ENCODE measurements at places on chromosomes 2 and 18.
A peak's percentile ranks its signal among the peaks of the same experiment; 100 is the strongest.

GRCh38 chr2:241121008-241121407 is 18.9 kb upstream of the MTERF4 start:
- DNase-seq: no peak

DNA sequence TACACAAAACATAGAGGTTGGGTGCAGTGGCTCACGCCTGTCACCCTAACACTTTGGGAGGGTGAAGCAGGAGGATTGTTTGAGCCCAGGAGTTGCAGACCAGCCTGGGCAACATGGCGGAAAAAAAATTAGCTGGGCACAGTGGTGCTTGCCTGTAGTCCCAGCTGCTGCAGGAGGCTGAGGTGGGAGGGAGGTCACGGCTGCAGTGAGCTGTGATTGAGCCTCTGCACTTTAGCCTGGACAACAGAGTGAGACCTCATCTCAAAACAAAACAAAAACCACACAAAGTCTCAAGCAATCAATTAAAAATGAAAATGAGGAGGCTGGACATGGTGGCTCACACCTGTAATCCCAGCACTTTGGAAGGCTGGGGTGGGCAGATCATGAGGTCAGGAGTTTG is 4.9 kb downstream of the NOP58 start:
- DNase-seq: no peak

DNA sequence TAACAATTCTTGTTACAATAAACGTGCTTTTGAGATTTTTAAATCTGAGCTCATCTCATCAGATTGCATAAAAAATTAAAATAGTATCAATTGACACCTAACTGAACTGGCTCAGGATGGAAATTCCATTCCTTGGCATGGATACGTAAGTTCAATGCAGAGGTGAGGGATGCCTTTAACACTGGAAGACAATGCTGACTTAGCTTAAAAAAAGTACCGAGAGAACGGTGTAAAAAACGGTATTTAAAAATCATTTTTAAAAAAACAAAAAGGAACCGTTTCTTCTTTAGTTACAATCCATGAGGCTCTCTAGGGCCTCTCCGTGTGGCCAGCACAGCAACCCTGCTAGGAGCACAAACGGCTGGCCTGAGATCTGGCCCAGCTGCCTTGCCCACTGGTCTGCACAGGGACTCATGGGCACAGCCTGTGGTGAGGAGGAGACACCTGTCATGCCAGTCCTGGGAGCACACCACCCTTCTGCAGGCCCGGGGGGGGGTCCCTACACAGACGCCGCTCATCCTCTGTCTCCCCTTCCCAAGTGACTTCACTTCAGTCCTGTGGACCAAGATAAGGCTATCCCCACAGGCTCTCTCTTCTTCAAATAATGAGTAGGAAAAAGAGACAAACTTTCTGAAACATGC is 45.2 kb downstream of the FAM168B start:
- DNase-seq: no peak

- DNase-seq: no peak
These were observed 17.4 kb downstream of the STK25 start for GRCh38 chr2:241490825-241491506.

GRCh38 chr2:136487421-136487820 is 277.9 kb upstream of the THSD7B start:
- DNase-seq: no peak

- DNase-seq: no peak
These were observed 217.1 kb downstream of the MREG start for GRCh38 chr2:215796140-215796855.

DNA sequence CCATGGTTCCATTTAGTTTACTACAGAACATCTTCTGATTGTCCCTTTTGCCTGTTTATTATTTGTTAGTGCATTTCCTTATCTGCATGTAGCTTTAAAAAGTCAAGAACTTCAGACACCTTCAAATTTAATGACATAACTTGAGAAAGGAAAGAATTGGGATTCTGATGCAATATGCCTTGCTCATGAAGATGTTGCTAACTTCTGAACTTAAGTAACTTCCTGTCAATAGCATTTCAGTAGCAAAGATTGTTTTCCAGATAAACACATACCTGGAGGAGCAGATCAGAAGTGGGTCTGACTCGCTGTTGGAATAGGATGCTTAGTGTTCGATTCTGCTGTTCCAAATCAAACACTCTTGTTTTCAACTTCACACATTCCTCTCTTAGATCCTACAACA is 190.2 kb upstream of the LYPD1 start:
- no peak for DNase-seq

- DNase-seq: no peak
These were observed at the start of gene SCN2A for GRCh38 chr2:165239230-165239629. TSS of gene SCN2A (plus strand) at chr2:165239414. CDS start at chr2:165295824, 56,410 bp downstream.

- no peak for DNase-seq
These were observed 31.7 kb downstream of the LRP2 start for GRCh38 chr2:169330555-169331198.

DNA sequence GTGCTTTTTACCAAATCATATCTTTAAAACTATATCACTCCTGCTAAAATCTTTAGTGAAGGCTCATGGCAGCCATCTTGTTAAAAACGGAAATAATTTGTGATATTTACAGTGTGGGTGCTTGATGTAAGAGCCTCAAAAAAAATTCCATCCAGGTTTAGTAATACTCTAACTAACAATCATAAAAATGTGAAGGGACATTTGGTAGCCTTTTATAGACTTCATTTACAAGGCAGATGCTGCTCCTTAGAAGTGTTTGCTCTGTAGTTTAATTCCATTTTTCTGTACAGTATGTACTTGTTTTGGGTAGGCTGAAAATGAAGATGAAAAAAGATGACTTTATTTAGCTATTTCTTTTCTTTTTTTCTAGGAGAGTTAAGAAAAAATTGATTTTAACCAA is 525.0 kb downstream of the ZEB2 start:
- DNase-seq: no peak

DNA sequence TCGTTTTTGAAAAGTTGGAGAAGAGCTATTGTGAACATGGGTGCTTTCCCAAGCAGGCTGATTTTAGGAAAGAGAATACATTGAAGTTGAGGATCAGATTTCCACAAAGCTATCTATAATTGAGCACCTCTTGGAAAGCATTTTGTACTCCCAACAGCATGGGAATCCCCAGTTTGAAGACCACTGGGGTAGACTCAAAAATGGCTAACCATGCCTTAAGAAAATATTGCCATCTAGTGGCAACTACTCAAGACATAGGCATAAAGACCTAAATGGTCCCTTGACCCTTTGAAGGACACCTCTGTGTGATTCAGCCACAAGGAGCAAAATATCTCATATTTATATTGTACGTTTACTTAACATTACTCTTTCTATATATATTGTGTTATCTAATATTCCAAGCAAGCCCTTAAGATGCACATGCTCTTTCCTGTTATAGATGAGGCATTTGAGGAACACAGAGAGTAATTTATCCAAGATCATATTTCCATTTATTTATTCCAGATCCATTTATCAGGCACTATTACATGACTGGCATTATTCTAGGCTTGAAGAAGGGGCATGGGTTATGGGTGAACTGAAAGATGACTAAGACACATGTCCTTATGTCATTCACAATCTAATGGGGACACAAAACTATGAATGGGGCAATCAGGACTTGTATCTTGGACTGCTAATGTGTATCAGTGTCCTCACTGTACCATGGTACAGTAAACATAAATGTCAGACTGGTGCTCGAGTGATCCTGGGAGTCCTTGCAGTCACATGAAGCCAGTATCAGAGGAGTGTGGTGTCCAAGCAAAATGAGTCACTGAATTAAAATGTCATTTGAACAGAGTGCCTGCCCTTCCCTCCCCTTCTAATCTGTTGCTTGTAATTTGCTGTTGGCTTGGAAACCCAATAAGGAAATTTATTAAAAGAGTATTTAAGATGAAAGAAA is 121.0 kb upstream of the XPO1 start:
- DNase-seq: peak; percentile 37

GRCh38 chr2:201404699-201405280 is 46.5 kb downstream of the TRAK2 start:
- no peak for DNase-seq

DNA sequence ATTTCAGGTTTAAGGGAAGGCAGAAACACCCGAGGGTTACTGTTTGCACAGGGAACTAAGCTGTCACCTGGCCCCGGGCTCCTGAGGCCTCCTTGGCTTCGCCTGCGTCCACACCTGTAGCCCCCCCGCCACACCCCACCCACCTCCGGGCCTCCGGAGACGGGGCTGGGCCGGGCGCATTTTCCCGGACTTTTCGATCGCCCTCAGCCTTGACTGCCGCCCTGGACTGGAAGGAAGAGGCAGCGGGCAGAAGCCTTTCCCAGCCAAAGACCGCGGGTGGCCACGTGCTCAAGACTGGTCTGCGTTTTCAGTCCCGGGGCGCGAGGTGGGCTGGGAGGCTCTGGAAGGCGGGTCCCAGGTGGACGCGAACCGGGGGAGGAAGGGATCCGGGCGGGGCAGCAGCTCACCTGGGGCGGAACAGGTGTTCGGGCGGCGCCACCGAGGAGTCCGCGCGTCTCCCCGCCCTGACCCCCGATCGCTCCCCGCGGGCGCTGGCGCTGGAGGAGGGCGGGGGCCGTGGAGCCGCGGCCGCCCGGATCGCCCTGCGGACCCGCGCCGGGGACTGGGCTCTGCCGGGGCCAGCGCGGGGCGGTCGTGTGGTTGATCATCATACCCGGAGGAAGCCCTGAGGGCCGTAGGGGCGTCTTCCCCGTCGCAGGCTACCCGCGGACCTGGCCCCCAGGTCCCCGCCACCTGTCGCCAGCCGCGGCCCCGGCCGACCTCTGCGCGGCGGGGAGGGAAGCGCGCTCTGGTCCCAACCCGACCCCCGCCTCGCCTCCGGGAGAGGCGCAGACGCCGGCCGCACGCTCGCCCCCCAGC is 3.2 kb downstream of the ID2 start:
- peak; percentile 48 for DNase-seq

DNA sequence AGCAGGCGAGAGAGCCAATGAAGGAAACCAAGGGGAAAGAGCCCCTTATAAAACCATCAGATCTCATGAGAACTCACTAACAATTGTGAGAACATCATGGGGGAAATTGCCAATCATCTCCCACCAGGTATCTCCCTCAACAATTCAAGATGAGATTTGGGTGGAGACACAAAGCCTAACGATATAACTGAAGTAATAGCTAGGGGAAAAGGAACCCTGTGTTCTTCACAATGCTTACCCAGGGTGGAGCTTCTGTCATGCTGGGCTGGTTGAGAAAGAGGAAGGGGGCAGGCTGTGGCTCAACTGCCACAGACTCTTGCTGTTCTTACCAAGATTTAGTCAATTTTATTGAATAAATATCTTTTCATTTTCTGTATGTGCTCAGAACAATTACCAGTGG is 392.1 kb upstream of the HS6ST1 start:
- no peak for DNase-seq

DNA sequence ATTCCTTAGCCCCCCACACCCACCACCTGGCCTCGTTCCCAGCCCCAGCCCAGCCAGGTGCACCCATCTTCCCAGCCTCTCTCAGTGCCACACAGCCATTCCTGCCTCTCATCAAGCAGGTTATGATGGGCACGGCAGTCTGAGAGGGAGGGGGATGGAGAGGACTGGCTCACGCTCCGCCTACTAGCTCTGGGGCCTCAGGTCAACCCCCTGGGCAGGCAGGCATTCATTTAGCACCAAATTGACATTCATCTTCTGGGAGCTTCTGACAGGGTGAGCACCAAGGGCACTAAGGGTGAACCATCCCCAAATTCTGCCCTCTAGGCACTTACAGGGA is 66.2 kb upstream of the FOSL2 start:
- no peak for DNase-seq

- DNase-seq: no peak
These were observed 86.6 kb upstream of the ODC1 start for GRCh38 chr2:10534514-10535250.

- no peak for DNase-seq
These were observed 105.5 kb downstream of the MYCN start for GRCh38 chr2:16045653-16046352.

DNA sequence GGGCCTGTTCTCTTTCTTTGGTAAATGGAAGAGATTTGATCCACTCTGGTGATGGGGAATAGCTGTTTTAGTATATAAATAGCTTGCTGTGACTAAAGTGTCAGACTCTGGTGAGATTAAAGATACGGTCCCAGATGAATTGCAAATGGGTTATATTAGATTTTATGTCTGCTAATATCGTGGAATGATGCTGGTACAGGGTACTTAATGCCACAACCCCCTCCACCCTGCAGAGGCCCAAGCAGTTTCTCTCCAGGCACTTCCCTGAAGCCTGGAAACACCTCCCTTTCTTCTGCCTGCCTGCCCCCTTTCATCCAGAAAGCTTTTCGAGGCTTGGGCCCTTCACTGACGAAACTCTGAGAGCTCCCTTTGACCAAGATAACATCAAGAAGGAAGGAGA is 21.4 kb upstream of the RFX8 start:
- DNase-seq: no peak

- DNase-seq: peak; percentile 30
These were observed 167.4 kb upstream of the RAB6C start for GRCh38 chr2:129812071-129812470.

GRCh38 chr2:98507891-98508708 is 63.4 kb downstream of the INPP4A start:
- no peak for DNase-seq

- DNase-seq: peak; percentile 74
These were observed 44.6 kb downstream of the HAUS1 start for GRCh38 chr18:46148810-46149209.

DNA sequence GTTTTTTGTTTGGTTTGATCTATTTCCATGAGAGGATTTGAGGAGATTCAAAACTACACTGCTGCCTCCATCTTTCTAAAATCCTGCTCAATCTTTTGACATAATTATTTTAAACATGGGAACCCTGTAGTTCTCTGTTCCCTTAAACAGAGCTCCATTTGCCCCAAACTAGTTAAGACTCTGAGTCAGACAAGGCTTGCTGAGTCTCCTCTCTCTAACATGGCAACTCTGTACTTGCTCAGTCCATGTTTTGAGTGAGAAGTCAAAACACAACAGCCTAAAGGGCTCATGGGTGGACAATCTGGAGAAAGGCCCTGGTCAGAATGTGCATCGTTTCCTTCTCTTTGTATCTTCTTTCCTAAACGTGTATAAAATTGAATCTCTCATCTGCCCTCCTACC is 7.1 kb upstream of the STAMBP start:
- DNase-seq: no peak

- no peak for DNase-seq
These were observed 273.9 kb upstream of the SESTD1 start for GRCh38 chr2:179538406-179539123.

GRCh38 chr18:35515460-35516130 is 17.8 kb upstream of the INO80C start:
- no peak for DNase-seq

DNA sequence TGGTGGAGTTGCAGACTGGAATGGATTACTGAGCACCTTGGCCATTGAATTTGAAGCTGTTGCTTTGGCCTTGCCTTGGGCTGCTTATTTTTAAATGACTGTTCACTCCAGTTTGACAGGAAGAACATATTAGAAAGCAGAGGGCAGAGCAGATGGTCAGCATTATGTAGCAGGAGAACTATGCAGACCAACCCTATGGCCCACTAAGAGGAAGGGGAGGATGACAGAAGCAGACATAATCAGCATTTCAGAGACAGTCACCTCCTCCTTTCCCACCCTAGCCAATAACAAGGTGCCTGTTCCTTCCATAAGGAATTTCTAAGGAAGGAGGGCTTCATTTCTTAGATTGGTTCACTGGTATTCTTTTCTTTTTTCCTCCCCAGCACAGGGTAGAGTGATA is 2.4 kb downstream of the CHRNA1 start:
- DNase-seq: no peak

All from CD4-positive, alpha-beta T cell treated with Interleukin-4 for 1 hour (primary cell).